ENCODE measurements at places on chromosomes 16 and 17. TPM values are rescaled to one million over a fixed set of nuclear protein-coding genes. Genes with fewer than 3 reads are reported as not detected.

Gene HYDIN
- 3.1 TPM for polyA plus RNA-seq

DNA sequence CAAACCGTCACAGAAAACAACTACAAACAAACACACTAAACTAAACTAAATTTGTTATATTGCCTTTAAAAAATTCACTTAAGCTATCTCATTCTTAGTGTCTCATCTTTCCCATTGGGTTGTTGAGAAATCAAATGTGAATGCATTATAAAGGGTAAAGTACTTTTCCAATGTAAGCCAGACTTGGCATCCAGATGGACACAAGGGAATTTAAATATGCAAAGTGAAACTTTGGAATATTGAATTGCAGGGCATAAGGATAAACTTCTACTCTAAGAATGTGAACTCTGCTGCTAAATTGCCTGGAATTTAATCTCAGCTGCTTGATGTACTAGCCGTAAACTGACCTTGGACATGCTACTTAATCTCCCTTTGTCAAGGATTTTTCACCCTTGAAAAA, 1554.6 kb downstream of the CDH8 start:
- no peak for DNase-seq

Gene OGFOD3
- polyA plus RNA-seq, result 10.6 TPM

DNA sequence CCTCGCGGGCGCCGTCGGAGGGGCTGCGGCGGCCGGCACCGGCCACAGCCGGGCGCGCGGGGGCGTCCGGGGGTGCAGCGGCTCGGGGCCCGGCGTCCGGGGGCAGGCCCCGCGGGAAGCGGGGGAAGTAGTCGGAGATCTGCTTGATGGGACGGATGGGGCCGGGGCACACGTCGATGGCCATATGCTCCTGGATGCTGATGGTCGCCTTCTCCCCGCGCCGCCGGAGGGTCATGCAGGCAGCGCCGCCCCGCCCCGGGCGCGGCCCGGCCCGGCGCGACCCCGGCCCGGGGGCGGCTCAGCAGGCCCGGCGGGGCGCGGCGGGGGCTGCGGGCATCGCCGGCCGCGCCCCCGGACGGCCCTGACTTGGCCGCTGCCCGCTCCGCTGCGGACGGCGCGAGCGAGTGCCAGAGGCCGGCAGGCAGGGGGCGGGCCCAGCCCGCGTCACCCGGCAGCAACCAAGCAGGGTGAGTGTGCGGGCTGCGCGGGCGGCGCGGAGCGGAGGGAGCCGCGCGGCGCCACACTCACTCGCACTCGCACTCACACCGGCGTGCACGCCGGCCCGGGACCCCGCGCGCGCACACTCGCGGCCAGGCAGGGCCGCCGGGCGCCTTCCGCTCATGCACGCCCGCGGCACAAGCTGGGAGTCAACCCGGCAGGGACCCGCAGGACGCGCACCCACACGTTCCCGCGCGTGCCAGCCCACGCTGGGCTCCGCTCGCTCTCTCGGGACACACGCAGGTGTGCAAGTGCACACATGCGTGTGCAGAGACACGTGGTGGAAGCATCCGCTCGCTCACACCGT, at the start of gene DOC2B:
DOC2B (minus strand) TSS at position 406 of the 805 bp plus-strand sequence; CDS start at position 235, 171 bp downstream.
- DNase-seq, result peak; percentile 74

- peak; percentile 47 for DNase-seq
Measured at GRCh38 chr17:31096106-31096436, 1.3 kb downstream of the NF1 start.

DNA sequence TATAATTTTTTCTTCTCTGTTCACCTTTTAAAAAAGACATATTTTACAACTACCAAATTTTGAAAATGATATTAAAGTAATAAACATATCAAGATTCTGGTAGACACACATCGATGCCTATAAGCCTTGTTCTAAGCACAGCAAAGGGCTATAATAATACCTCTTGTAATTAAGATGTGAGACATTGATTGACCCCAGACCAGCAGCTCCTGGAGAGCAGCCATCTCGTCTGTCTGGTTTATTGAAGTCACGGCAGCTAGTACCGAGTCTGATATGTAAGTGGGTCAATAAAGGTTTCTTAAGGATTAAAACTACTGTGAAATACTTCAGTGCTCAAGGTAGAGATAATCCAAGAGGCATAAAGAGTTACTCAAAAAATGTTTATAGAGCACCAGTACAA, 76.1 kb downstream of the C17orf58 start:
- DNase-seq, result no peak

GRCh38 chr17:52419229-52419641, 260.7 kb upstream of the CA10 start:
- DNase-seq, result no peak

DNA sequence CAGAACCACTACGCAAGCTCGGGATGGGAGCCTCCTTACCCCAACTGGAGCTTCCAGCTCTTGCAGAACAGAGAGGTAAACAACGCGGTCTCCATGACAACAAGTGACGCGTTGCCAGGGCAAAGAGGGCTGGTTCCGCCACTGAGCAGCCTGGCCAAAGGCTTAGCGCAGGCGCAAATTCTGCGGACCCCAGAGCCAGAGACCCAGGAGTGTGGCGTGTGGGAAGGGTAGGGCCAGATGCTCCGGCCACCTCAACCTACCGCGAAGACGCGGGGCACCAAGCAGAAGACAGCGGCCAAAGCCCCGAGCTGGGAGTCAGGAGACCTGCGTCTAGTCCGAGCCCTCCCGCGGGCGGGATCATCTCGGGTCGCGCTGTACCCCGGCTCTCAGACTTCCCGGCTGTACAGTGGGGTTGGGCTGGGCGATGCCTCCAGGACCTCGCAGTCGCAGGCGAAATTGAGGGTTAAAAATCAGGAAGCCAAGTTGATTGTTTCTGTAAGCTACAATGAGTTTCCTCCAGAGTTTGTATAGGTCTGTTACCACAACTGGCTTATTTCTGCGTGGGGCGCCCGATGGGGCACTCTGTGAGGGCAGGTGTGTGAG, at the start of gene TEKT1:
TEKT1 (minus strand) TSS at position 69 of the 603 bp plus-strand sequence. CDS start 1,353 bp downstream, outside the sequence.
- DNase-seq, result peak; percentile 97

Gene NF1
- 11.9 TPM for polyA plus RNA-seq

DNA sequence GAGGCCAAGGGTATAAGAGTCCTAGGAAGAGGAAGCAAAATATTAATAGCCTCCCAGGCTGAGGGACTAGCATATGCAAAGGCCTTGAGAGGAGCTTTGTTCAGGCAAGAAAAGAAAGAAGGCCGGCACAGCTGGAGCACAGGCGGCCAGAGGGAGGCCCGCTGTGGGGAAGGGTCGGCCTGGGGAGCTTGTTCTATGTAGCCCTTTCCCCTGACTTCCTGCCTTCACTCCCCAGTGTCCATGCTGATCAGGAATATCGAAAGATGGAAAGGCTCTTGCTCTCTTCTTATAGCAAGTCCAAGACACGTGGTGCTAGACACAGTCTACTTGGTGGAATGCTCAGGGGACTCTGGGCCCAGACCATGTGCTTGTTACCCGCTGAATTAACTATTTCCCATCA, 27.4 kb upstream of the HAS3 start:
- DNase-seq, result peak; percentile 86

- no peak for DNase-seq
Measured at GRCh38 chr16:6524501-6524900, 808.1 kb upstream of the RBFOX1 start.

Gene KCNH4
- 0.05 TPM for polyA plus RNA-seq

Gene DRC3
- polyA plus RNA-seq, result 1.1 TPM

Gene KRTAP1-1
- polyA plus RNA-seq, result not detected

Gene CORO7
- polyA plus RNA-seq, result 19.1 TPM

Gene CCR7
- 0.75 TPM for polyA plus RNA-seq

DNA sequence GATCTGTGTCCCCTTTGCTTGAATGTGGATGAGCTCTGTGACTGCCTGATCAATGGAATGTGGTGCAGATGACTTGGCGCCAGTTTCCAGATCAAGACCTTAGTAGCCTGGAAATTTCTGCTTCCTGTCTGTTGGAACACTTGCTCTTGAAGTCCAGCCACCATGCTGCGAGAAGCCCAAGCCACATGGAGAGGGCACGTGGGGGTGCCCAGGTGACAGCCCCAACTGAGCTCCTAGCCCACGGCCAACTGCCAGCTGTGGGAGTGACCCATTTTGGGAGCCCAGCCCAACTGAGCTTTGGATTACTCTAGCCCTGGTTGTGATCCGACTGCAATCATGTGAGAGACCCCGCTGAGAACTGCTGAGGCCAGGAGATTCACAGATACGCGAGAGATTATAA, 3.3 kb upstream of the ITGAM start:
- no peak for DNase-seq

DNA sequence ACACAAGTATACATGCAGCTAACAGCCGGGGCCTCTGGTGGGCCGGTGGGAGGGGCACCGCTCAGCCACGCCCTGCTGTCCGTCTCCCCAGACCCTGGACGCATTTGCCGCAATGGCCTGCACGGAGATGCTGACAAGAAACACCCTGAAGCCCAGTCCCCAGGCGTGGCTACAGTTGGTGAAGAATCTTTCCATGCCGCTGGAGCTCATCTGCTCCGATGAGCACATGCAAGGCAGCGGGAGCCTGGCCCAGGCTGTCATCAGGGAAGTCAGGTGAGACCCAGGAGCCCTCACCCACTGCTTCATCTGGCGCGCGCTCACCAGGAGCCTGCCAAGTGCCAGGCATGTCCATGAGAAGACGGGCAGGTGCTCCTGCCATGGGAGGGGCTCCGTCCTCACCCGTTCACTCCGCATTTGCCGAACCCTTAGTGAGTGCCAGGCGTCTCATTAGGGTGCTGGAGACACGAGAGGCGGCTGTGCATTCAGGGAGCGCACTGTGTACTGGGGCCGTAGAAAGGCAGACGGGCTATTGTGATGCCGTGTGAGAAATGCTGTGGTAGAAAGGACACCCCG, 51.4 kb upstream of the ENDOV start:
- DNase-seq, result no peak

Gene WSCD1
- polyA plus RNA-seq, result 6.8 TPM

Gene SLC35G3
- not detected for polyA plus RNA-seq

Gene PRSS36
- polyA plus RNA-seq, result 0.91 TPM

GRCh38 chr17:48541577-48542113, 3.3 kb downstream of the HOXB2 start:
- DNase-seq, result peak; percentile 59

GRCh38 chr17:8337802-8338752, 1.6 kb upstream of the ODF4 start:
- peak; percentile 35 for DNase-seq

DNA sequence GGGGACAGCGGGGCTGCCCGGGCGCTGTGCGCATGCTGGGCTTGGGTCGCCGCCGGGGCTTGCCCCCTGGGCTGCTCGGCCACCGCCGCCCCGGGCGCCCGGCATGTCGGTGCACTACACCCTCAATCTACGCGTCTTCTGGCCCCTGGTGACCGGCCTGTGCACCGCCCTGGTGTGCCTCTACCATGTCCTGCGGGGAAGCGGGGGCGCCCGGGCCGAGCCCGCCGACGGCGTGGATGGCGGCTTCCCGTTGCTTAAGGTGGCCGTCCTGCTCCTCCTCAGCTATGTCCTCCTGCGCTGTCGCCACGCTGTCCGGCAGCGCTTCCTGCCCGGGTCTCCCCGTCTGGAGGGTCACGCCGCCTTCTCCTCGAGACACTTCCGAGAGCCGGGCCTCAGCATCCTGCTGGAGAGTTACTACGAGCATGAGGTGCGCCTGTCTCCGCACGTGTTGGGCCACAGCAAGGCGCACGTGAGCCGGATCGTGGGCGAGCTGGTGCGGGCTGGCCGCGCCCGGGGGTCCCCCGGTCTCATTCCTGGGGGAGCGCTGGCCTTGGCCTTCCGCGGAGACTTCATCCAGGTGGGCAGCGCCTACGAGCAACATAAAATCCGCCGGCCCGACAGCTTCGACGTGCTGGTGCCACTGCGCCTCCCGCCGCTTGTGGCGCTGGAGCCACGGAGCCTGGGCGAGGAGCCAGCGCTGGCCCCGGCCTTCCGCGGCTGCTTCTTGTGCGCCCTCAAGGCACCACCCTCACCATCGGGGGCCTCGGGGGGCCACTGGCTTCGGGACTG, 789 bp downstream of the ITPRIPL2 start:
- DNase-seq, result peak; percentile 84

DNA sequence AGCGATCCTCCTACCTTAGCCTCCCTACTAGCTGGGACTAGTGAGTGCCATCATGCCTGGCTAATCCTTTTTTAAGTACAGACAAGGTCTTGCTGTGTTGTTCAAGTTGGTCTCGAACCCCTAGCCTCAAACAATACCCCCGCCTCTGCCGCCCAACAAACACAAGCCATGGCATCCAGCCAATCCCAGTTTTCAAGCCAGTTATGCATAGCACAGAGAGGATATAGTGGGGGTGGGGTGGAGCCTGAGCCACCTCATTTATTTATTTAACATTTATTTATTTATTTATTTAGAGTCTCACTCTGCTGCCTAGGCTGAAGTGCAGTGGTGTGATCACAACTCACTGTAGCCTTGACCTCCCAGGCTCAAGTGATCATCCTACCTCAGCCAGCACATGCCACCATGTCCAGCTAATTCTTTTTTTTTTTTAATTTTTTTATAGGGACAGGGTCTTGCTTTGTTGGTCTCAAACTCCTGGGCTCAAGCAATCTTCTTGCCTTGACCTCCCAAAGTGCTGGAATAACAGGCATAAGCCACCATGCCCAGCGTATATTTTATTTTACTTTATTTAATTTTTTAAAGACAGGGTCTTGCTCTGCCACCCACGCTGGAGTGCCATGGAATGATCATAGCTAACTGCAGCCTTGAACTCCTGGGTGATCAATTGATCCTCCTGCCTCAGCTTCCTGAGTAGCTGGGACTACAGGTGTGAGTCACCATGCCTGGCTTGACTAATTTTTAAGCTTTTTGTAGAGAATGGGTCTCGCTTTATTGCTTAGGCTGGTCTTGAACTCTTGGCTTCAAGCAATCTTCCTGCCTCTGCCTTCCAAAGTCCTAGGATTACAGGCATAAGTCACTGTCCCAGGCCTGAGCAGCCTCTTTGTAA, 26.2 kb upstream of the KLHL11 start:
- DNase-seq, result no peak

Gene KRTAP16-1
- not detected for polyA plus RNA-seq

Measured in GM23338 (cell line).